ENCODE measurements at places on chromosomes 13 and 19.

DNA sequence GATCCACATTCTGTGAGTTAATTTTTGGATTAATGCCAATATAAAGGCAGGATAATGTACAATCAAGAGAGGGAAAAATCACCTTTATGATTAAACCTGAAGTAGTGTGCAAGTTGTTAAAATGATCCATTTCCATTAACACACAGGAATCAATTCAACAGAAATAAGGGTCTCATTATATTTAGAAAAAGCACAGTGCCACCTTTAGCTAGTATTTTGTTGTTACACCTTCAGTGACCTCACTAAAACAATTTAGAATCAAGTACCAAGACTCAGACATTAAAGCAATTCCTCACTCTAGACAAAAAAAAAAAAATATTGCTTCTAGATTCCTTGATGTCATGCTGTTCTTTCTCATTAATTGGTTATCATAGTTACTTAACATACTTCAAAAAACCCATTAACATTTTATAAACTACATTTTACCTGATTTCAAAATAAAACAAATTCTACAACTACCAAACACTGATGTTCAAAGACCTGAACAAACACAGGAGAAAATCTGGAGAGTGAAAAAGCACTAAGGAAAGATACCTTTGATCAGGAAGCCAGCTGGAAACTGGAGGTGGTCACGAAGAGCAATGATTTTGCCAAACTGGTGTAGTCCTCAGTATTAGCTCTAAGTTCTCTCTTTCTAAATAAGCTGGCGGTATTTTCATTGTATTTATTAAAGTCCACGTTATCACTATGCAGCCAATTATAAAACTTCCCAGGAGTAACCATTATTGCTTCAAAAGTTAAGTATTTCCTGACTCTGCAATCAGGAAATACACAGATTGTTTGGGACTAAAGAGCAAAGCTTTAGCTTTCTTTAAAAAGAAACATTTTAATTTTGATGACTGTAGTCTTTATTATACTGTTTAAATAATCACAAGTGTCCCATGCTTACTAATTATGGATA is 115.3 kb downstream of the TBC1D4 start:
- DNase-seq = no peak

GRCh38 chr19:10122045-10122444 is 2.3 kb upstream of the EIF3G start:
- DNase-seq = peak; percentile 51

GRCh38 chr19:14440049-14440448 is 6.9 kb downstream of the PKN1 start:
- DNase-seq = no peak

- peak; percentile 28 for DNase-seq
Observed at GRCh38 chr13:49214917-49215376, 5.2 kb upstream of the MLNR start.

GRCh38 chr13:109172136-109172535 is 542.7 kb downstream of the MYO16 start:
- DNase-seq = no peak

- DNase-seq = peak; percentile 98
Observed at GRCh38 chr13:101397742-101398141, 18.6 kb downstream of the NALCN start.

DNA sequence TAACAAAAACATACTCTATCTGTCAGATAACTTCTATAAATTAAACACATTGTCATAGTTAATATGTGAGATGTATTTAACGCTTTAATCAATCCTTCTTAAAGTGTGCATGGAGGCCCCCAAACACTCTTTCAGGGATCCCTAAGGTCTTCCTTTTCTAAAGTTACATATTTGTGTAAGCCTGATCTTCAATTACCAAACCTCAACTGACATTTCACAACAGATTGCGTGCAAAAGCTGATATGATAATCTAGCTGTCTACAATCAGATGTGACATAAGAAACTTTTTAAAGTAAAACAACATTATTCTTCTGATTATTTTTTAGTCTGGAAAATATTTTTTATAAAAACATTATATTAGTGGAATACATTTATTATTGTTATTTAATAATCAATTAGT is 1850.4 kb downstream of the OLFM4 start:
- DNase-seq = no peak

- DNase-seq = no peak
Observed at GRCh38 chr13:26614721-26615120, 57.2 kb downstream of the WASF3 start.

DNA sequence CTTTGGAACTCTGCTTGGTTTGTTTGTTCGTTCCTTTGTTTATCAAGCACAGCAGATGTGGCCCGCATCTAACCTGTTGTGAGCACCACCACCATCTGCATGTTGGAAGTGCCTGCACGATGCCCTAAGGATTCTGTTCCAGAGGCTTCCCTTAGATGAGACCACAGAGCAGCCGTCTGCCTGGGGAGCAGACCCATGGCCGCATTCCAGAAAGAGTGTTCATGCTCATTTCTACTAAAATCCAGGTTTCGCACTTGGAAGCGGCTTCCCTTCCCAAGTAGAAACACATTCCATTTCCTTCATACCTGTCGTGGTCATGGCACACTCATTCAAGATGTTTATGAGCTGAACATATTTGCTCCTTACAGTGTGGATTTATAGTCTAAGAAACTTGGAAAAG is 27.2 kb downstream of the COL4A2 start:
- DNase-seq = peak; percentile 54

DNA sequence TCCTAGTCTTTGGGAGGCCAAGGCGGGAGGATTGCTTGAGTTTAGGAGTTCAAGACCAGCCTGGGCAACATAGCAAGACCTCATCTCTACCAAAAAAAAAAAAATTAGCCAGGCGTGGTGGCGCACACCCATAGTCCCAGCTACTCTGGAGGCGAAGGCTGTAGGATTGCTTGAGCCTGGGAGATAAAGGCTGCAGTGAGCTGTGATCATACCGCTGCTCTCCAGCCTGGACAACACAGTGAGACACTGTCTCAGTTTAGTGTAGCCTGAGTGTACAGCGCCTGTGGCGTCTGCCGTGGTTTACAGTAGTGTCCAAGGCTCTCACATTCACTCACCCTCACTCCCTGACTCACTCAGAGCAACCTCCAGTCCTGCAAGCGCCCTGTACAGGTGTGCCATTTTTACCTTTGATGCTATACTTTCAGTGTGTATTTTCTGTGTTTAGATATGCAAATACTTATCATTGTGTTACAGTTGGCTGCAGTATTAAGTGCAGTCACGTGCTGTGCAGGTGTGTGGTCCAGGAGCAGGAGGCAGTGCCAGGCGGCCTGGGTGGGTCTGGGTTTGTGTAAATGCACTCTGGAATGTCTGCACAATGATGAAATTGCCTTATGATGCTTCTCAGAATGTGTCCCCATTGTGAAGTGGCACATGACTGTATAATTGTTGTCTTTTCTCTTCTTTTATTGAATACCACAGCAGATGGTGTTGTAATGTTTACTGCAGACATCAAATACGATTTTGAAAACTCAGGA is 36.1 kb upstream of the DCUN1D2 start:
- DNase-seq = no peak

DNA sequence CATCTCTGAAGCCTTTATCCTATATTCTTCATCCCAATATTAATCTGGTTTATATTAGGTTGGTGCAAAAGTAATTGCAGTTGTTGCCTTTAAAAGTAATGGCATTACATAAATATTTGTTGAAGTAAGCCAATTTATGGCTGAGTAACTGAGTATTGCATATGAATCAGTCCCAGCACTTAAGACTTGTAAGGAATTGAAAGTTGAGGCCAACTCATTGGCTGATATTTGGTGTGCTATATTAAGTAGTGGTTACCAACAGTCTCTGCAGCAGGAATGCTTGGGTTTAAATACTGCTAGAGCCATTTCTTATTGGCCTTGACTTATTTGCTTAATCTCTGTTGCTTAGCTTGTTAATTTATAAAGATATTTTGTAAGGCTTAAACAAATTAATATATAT is 460.7 kb downstream of the GPC6 start:
- DNase-seq = no peak

DNA sequence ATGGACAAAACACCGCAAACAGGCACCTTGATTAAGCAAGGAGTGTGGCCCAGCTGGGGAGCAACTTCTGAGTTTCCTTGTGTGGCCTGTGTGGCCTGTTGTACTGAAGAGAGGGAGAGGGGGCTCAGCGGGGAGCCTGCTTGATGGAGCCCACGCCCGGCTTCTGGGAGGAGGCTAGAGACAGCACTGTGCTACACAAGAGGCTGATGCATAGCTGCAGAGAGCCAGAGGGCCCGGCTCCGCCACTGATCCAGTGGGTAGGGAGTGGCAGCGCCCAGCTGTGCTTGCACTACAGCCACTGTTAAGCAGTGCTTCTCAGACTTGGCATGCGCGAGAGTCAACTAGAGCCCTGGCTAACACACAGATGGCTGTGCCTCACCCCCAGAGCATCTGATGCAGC is 19.0 kb downstream of the LYL1 start:
- no peak for DNase-seq

DNA sequence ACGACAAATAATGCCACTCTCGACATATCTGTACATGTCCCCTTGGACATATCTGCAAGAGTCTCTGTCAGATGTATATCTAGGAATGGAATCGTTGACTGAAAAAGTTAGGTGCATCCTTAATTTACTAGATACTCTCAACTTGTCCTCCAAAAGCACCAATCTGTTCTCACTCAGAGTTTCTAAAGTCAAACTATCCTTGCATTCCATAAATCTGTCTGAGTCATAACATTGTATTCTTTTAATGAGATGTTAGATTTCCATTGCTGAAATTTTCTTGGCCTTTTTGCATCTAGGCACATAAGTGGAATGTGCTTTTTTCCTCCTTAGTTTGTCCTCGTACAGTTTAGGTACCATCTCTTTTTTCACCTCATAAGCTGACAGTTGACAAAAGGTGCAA is 139.8 kb downstream of the PTPRS start:
- peak; percentile 36 for DNase-seq

DNA sequence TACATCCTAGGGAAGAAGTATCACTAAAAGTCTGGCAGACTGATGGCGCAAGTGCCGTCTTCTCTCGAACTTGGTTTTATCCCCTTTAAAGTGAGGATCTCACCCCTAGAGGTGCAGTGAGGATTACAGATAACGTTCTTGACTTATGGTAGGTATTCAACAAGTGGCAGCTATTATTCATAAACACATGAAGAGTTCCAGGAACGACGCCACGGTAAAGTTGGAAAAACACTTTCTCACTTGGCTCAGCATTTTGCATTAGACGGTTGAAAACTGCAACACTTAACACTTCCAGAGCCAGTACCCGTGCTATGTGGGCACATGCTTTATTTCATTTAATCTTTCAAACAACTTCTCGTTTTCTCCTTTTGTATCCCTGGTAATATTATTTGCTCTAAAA is 8.7 kb downstream of the PROZ start:
- DNase-seq = no peak

DNA sequence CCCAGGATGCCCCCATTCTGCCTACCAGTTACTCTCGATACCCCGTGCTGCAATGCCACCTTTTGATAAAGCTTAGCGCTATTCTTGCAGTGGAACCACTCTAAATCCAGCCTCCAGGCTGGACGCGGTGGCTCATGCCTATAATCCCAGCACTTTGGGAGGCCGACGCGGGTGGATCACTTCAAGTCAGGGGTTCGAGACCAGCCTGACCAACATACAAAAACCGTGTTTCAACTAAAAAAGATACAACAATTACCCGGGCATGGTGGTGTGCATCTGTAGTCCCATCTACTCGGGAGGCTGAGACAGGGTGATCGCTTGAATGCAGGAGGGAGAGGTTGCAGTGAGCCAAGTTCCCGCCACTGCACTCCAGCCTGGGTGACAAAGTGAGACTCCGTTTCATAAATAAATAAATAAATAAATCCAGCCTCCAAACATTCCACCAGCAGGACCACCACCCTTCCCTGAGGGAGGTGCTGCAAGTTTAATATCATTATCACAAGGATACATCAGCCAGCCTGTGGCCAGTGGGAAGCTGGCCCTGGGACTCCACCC is 27.7 kb downstream of the CYP2B6 start:
- no peak for DNase-seq

- DNase-seq = no peak
Observed at GRCh38 chr19:8910775-8911414, 78.7 kb downstream of the MBD3L1 start.

DNA sequence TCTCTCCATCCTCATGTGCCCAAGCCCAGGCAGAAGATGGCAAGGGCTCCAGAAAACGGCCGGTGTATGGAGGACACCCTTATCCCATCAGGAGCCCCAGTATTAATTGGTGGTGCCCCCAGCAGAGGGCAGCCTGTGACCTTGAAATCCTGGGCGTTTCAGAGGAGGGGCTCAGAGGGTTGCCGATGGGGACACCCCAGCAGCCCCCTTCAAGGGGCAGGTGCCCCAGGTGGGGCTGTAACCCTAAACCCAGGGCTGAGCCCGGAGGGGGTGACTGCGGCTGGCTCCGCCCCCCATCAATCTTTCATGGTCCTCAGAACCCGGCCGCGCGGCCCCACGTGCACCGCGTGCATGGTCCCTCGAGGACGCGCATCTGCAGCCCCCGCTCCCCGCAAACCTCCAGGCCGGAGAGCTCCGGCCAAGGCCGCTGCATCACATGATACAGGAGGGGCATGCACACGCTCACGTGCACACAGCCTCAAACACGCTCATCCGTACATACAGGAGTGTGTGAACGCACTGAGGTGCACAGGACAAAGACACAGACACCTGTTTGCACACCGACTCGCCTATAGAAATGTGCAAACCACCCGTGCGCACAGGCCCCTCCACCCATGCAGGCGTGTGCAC is 949 bp downstream of the RAB3A start:
- peak; percentile 36 for DNase-seq

DNA sequence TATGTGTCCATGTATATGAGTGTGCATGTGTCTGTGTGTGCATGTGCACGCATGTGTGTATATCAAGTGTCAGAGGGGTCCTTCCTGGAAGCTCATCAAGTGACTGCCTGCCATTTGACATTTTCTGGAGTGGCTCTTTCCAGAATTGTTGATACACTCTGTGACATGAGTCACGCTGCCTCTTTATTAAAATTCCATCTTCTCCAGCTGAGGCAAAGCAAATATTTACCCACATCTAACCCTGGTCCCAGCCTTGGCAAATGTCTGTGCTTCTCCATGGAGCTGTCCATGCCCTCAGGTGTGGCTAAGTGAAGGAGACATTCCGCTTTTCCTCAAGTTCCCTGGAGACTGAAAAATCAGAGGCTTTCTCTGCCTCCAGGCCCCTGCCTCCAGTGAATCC is 88.2 kb upstream of the MBNL2 start:
- DNase-seq = no peak

DNA sequence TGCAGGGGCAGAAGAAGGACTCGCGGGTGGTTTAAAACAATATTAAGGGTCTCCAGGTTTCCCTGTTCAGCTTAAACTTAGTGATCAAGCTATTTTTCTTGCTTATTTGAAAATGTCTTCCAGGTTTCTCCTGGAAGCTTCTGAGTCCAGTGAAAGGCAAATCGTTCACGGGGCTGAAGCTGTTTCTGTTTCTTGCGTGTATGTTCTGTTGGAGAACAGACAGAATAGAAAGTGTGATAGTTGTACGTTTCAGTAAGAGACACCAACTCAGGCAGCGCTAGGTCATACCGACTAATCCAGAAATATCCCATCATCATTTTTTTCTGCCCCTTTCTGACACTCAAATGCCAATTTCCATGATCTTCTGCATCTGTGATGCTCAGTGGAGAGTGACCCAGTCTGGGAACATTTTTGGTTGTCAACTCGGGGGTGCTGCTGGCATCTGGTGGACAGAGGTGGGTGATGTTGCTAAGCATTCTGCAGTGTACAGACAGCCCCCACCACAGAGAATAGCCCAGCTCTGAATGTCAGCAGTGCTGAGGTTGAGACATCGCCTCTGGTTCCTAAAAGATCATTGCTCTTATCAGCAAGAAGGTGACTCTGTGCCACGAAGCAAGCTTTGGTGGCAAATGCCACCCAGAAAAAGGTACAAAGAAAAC is 4.3 kb downstream of the KLF2 start:
- peak; percentile 48 for DNase-seq

- no peak for DNase-seq
Observed at GRCh38 chr13:19695829-19696228, 62.4 kb downstream of the MPHOSPH8 start.

GRCh38 chr13:98504371-98504963 is 72.4 kb downstream of the STK24 start:
- no peak for DNase-seq

Measured in ELR (cell line).